ENCODE measurements at places on chromosomes 6 and 20.

GRCh38 chr20:30949761-30950160 lies 307.7 kb upstream of the DEFB115 start:
- no peak for DNase-seq

GRCh38 chr20:60630609-60631008 lies 621.5 kb upstream of the CDH4 start:
- DNase-seq, result no peak

GRCh38 chr20:61291166-61291829 lies 39.2 kb downstream of the CDH4 start:
- no peak for DNase-seq

DNA sequence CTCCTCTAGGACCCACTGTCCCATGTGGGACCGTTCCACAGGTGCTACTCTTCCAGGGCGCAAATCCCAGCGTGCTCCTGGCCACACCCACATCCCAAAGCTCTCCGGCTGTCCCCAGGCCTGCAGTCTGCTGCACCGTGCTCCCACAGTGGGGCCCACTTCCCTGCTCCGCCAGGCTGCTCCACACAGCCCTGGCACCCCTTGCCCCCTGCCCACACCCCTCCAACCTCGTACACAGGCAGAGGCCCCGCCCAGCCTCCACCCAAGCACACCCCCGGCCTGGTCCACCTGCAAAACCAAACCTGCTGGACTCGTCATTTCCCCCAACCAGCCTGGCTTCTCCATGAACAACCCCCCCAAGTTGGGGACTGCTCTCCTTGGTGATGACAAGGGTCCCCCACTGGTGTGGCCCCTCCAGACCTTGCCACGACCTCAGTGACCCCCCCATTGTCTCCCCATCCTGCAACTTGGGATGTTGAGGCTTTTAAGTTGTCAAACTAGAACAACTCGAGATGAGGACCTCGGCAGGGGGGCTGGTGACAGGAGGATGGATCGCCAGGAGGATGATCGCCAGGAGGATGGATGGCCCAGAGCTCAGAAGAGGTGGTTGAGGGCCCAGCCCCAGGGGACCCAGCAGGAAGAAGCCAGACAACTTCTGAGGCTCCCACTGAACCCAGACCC lies 27.1 kb downstream of the YTHDF1 start:
- no peak for DNase-seq

DNA sequence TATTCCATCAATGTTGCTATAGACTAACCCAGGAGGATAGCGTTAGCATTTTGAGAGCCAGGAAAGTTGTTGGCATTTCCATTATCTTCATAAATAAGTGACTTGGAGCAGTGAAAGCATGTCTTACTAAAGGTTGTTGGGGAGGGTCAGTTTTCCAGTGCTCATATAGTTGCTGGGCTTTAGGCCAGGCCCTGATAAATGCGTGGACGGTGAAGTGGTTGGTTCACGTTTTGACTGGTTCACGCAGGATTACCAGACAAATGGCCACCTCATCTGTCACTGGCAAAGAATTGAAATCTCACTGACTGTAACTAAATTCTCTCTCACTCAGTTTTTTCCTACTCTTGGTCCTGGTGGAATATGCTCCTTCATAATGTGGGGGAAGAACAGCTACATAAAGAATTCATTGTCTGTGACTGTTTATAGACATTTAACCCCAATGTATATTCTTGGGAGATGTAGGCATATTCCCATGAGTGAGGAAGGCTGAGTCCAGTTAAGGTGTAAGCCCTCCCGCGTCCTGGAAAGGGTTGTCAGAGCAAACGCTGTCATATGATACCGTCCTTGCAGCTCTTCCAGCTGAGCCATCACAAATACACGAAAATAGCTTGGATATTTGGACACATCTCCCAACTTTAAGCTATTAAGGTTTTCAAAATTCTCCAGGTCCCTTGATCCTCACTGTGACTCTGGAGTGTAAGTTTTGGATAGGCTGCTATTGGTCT lies 27.8 kb downstream of the LRRC1 start:
- DNase-seq, result no peak

Data from Right ventricle myocardium superior (tissue), 1 donor.